ENCODE measurements at places on chromosomes 2 and 18.

- DNase-seq, result no peak
These were observed 59.1 kb downstream of the COL6A3 start for GRCh38 chr2:237354892-237355291.

DNA sequence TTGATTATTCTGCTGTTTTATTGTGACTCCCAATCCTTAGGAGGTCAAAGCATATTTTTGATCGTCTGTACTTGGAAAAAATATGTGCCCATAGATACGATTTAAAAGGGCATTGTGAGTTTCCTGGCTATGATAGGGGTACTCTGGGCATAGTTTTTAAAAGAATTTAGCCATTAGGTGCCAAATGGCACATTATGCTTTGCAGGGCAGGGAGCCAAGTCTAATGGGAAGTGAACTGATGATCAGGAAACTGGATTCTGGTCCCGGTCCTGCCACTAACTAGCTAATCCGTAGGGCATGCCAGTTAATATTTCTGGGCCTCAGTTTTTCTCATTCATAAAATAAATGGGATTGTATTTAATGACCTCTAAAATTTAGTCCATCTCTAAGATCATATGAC lies 189.3 kb downstream of the LTBP1 start:
- no peak for DNase-seq

GRCh38 chr2:171081649-171082111 lies 79.0 kb downstream of the TLK1 start:
- no peak for DNase-seq

- peak; percentile 4 for DNase-seq
These were observed 1247.5 kb upstream of the ACVR2A start for GRCh38 chr2:146597291-146597690.

- no peak for DNase-seq
These were observed 21.8 kb upstream of the LAMA1 start for GRCh38 chr18:7139409-7139808.

- DNase-seq, result no peak
These were observed 6.8 kb upstream of the NEU2 start for GRCh38 chr2:233025706-233026105.

GRCh38 chr2:155830351-155830750 lies 502.2 kb downstream of the NR4A2 start:
- DNase-seq, result no peak

GRCh38 chr2:231642631-231643494 lies 50.2 kb downstream of the TEX44 start:
- peak; percentile 29 for DNase-seq

- no peak for DNase-seq
These were observed 228.7 kb downstream of the ATAD2B start for GRCh38 chr2:23698116-23698693.

DNA sequence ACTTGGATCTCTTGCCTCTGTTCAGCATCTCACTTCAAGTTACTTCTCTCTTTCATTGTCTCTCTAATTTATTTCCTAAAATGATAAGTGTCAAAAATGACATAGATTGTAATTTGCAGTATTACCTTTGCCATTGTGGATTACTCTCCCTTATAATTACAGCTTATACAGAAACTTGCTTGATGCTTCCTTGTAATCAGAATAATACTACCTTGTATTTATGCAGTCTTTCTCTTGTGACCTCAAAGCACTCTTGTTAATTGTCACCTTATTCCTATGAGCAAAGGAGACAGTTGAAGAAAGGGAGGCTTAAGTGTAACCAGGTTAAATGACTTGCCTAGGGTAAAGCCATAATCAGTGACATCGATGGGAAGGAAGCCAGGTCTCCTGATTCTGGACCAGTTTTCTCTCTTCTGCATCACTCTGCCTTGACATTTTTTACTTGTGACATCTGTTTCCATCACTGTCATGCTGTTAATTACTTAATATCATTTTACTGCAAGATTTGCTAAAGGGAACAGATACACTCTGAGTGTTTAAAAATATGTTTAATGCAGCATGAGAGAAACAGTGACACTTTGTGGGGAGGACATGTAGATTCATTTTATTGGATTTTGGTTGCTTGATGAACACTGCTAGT lies 388.6 kb downstream of the PARD3B start:
- no peak for DNase-seq

DNA sequence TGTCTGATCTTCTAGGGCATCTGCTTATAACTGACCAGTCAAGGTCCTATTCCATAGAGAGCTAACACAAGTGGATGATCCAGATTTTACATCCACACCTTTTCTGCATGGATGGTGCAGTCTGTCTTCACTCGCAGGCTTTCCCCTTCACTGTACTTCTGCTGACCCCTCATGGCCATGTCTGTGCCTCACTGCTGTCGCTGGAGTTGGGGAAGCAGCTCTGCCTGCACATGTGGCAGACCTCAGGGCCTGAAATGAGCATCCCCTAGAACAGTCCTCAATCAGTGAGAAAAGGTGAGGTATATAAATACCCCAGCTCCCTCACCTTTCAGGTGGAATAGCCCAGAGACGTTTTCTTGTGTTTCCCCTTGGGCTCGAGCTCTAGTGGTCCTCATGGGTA lies 233.8 kb downstream of the ANKRD36B start:
- no peak for DNase-seq

DNA sequence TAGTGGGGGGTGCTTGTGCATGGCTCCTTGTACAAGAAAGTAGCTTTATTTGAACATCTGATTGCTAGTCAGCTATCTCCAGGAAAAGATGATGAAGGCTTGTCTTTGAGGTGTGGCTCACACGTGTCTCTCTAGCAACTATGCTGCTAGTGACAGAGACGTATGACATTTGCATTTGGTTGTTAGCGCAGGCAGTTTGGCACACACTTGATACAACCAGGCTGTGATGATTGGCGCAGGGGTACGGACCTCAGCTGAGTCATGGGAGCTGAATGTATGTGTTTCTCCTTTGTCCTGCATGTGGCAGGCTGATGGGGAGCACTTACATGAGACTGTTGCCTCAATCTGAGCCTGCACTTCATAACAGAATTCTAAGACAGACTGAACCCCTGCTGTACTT lies 29.6 kb downstream of the PTCD3 start:
- DNase-seq, result no peak

- peak; percentile 72 for DNase-seq
These were observed at the start of gene EPAS1 for GRCh38 chr2:46296840-46297545. Gene EPAS1, plus strand, starts transcription at chr2:46297407. Its CDS starts 505 bp downstream, at chr2:46297912.

DNA sequence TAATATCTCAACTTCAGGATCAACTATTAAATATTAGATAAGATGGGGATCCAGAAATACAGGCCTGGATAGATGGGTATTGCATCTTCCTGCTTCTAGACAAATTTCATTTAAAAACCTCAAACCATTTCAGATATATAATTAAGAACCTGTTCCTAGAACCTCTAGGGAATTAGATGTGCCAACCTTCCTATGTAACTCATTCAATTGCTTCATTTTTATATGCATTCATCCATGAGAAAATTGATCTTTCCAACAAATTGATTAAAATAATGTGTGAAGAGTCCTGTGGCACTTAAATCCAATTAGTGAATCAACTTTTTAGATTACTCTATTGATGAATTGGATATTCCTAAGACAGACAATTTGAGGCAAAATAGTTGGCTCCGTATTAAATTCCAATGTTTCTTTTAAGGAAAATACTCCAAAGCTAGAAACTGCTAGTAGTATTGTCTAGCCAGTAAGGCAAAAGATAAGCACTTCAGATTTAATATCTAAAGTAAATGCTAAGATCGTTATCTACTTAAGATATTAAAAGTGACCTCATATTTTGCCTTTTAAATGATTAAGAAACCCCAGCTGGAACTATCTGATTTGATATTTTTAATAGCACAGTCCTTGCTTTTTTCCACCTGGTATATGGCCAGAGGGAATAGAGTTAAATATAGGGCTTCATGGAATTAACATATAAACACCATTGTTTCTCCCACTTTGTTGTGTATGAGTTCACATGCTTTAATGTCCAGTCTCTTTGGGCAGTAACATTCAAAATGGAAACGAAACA lies 35.8 kb downstream of the DARS1 start:
- DNase-seq, result no peak

- DNase-seq, result no peak
These were observed 793.2 kb downstream of the SUCLG1 start for GRCh38 chr2:83665894-83666293.

DNA sequence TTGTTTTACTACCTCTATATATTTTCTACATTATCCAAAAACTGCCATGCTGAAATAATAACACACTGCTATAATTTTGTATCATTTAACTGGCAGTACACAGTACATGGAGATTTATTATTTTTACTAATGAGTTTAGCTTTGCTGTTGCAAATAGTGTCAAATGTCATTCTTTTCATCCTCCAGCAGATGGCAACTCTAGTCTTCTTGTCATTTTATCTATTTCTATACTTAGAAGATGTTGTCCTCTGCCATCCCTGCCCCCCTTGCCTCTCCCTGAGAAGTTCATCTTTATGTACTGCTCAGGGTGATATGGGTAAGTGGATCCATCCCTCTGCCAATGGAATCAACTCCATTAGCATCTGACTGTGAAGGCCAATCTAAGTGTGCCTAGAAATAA lies 21.7 kb upstream of the LRRTM1 start:
- DNase-seq, result peak; percentile 18

- DNase-seq, result no peak
These were observed 172.3 kb downstream of the CELF4 start for GRCh38 chr18:37393221-37393827.

GRCh38 chr2:209236377-209236776 lies 187.5 kb upstream of the MAP2 start:
- DNase-seq, result no peak

- DNase-seq, result no peak
These were observed 118.6 kb downstream of the MBP start for GRCh38 chr18:77013811-77014521.

- no peak for DNase-seq
These were observed 612.3 kb upstream of the FANCL start for GRCh38 chr2:58853420-58853819.

DNA sequence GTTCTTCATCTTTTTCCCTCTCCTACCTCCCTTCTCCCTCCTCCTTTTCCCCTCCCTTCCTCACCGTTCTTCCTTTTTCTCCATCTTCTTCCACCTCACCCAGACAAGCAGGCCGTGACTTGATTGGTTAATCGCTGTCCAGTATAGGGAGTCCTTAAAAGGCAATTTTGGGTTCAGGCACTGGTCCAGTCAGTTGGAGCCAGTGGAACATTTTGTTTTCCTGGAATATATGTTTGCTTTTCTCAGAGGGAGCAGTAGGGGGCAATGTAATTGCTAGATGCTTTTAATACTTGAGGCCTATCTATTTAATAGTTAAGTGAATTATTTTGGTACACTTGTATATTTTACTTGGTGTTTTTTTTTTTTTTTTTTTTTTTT lies 15.0 kb downstream of the ELAC1 start:
- no peak for DNase-seq

GRCh38 chr2:215107216-215108056 lies 31.0 kb downstream of the ABCA12 start:
- no peak for DNase-seq

DNA sequence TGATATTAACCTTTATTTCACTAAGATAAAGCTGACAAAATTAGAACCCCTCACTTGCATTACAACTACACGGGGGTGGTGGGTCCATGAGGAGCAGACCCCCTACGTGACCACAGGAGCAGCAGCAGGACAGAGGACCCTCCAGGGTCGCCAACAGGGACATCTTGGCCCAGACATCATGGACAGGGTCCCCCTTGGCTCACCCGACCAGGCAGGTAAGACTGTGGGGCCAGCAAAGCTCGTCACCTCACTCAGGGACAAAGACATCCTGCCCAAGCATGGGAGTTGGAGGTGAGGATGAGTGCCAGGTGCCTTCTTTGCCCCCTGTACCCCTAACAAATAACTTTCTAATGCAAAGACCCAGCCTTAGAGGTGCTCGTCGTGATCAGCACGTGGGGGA lies 111.3 kb upstream of the RAB6C start:
- no peak for DNase-seq

- DNase-seq, result no peak
These were observed 42.8 kb downstream of the METTL8 start for GRCh38 chr2:171390941-171391516.

DNA sequence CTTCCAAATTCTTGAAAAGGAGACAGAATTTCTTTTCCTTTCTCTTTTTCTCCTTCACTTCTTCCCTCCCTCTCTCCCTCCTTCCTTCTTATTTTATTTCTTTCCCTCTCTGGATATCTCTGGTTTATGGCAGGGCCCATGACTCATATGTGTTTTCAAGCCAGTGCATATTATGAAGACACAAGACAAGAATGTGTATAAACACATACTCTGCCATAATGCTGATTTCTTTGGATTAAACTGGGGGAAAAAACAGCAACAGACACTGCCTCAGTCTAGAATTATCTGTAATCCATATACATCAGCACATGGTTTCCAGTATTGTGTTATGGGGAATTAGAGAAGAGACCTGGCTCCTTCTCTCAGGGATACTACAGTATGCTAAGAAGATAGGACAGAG lies 82.8 kb upstream of the CPO start:
- no peak for DNase-seq

DNA sequence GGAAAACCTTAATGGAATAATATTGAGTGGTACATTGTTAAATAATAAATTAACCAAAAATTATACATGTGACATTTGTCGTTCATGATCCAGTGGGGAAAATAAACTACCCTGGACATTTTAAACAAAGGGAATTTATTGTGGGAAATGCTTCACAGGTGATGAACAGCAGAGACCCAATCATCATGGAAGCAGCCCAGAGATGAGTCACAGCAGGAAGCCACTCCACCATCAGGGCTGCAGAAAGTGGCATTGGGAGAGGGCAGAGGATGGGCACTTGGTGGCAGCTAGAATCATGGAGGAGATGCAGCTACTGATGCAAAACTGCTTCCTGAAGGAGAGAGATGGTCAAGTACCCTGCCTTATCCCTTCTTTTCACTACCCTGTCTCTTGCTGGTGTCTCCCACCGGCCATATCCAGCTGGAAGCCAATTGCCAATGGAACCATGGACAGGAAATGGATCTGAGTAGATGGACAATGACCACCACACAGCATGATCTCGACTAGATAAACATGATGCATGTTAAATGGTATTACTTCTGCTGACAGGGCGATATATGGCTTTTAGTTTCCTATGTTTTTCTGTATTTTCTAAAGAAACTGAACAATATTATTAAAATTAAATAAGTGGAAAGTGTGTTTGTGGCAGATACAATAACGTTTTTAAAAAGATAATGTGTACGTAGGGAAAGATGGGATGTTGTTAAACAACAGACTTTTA lies 139.8 kb downstream of the RPIA start:
- no peak for DNase-seq

GRCh38 chr2:17790536-17790935 lies 25.7 kb upstream of the MSGN1 start:
- DNase-seq, result no peak

DNA sequence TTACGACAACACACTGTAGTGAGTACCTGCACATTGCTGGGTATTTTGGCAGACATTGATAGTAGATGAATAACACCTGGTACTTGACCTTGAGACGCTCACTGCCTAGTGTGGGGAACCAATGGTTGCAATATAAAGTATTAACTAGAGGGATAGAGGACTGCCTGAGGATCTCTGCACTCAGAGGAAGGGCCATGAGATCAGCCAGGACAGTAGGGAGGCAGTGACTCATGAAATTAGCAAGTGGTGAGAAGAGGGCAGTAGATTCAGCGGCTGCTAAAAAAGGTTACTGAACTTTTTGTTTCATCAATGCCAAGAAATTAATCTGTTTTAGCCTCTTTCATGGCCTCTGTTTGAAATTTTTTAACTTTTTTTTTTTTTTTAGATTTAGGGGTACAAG lies 250.8 kb upstream of the TCF4 start:
- DNase-seq, result no peak

- no peak for DNase-seq
These were observed 261.5 kb downstream of the PTGR3 start for GRCh38 chr18:74947417-74947816.

GRCh38 chr2:231680992-231681852 lies 27.1 kb upstream of the PTMA start:
- no peak for DNase-seq

GRCh38 chr2:120904830-120905234 lies 169.2 kb downstream of the GLI2 start:
- no peak for DNase-seq

Measured in AML-193 (cell line).